Fibroblast of the aortic adventitia (primary cell): ENCODE measurements at places on chromosomes 11 and 22.
A peak's percentile ranks its signal among the peaks of the same experiment; 100 is the strongest.

DNA sequence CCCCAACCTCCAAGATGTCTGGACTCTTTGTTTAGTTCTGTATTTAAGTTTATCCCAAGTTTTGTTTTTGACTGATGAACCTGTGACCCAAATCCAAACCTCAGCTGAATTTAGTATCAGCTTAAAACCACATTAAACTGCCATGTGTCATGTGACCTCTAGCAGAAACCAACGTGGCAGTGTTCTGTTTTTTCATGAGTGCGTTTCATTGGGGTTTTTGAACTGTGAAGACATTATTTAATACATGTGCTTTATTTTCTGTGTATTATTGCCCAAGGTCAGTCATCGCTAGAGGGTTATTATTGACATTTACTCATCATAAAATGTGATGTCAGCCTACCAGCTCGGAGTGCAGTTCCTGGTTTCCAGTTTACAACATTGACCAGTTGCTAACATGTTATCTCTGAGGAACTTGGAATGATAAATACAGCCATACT lies 1.8 kb downstream of the TLCD5 start:
- DNase-seq: no peak

- DNase-seq: peak; percentile 46
Observed at GRCh38 chr11:88284336-88285050, 53.0 kb downstream of the CTSC start.

DNA sequence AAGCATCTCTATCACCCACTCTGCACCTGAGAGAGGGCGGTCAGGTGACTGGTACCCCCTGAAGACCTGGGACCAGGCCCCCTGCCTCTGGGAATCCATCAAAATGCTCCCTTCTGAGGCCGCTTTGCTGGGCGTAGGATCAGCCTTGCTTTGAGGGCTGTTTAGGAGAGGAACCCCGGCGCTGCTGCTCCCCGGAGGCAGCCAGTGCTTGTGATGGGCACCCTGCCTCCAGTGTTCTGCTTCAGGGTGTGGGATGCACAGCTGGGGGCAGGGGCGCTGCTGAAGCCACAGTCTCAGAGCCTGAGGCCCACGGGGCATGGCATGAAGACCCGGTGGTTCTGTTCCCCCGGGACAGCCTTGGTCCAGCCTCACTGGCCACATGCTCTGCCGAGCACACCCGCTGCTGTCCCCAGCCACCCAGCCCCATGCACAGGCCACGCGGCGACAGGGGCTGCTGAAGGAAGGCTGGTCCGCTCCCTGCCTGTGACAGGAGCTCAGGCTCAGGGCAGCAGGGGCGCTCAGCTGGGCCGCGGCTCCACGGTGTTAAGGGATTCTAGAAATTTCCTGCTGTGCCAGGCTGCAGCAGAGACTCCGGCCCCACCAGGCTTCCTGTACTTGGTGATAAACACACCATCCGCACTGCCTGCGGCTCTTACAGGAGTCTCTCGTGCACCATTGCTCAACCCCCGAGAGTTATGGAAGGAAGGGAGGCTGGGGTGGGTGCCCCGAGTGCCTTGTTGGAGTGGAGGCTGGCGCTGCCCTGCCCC lies 91.0 kb downstream of the KCNQ1 start:
- no peak for DNase-seq

DNA sequence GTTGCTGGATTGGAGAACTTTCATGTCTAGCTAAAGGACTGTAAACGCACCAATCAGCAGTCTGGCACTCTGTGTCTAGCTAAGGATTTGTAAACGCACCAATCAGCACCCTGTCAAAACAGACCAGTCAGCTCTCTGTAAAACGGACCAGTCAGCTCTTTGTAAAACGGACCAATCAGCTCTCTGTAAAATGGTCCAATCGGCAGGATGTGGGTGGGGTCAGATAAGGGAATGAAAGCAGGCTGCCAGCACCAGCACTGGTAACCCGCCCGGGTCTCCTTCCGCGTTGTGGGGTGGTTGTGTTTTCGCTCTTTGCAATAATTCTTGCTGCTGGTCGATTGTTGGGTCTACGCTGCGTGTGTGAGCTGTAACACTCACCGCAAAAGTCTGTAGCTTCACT lies 11.3 kb downstream of the MYO18B start:
- DNase-seq: no peak

DNA sequence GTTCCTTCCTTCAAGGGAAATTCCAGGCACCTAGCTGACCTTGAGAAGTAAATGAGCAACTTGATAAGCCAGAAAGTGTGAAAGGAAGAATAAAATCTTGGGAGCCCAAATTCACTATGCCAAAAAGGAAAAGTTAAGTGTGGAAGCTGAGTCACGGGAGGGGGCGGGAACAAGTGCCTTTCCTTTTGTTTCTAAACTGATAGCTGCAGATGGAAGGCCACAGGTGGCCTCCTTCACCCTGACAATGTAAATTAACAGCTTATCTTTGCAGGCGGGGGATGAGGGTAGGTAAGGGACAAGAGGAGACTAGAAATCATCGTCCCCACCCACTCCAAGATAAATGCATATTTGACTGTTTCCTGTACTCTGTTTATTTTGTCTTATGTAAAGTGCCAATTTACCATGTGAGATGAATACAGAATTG lies 36.4 kb upstream of the TREH start:
- DNase-seq: peak; percentile 35

DNA sequence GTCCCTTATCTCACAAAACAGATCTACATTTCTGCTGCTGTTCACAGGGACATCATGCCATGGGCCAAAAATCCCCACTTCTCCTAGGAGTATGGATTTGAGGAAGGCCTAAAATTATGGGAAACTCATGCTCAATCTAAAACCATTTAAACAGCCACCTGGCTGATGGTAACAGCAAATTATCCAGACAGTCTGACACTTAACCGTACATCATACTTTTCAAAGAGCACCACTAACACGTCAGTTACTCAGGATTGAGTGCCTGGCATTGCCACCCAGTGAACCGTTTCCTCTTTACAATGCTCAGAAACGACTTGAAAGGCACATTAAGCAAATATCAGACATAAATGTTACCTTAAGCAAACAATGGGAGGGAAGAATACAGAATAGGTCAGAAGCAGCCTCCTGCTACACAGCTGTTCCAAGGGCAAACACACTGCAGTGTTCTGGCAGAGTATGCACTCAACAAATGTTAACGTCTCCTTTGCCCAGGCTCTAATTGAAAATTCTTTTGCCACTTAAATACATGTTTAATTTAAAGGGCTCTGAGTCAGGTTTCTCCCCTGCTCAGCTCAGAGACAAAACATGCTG lies 18.8 kb upstream of the SLC36A4 start:
- no peak for DNase-seq

DNA sequence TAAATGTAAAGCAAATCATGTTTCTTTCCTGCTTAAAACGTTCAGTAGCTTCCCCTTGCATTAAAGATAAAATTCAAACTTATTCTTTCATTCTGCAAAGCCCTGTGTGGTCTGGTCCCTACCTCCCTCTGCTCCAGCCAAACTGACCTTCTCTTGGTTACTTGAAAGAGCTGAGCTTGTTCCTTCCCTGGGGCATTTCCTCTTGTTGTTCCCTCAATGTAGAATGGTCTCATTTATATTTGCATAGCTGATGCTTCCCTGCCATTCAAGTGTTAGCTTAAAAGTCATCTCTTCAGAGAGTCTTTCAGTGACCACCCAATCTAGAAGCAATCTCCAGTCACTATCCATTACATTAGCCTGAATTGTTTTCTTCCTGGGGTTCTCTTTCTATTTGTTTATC lies 1618.5 kb upstream of the TENM4 start:
- no peak for DNase-seq

DNA sequence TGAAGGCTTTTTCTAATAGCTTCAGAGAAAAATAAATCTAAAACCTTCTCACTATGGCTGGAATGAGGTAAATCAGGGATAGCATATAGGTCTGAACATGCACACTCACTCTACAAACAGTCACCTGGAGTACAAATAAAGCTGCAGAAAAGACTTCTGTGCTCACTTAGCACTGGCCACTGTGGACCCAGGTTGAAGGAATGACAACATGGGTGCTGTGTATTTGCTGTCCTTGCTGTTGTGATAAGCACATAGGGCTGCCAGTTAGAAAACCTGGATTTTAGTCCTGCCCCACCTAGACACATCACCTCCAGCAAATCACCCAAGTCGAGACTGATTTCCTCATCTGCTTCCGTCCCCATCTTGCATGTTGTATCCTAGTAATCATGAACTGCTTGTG lies 51.2 kb downstream of the FZD4 start:
- DNase-seq: no peak

DNA sequence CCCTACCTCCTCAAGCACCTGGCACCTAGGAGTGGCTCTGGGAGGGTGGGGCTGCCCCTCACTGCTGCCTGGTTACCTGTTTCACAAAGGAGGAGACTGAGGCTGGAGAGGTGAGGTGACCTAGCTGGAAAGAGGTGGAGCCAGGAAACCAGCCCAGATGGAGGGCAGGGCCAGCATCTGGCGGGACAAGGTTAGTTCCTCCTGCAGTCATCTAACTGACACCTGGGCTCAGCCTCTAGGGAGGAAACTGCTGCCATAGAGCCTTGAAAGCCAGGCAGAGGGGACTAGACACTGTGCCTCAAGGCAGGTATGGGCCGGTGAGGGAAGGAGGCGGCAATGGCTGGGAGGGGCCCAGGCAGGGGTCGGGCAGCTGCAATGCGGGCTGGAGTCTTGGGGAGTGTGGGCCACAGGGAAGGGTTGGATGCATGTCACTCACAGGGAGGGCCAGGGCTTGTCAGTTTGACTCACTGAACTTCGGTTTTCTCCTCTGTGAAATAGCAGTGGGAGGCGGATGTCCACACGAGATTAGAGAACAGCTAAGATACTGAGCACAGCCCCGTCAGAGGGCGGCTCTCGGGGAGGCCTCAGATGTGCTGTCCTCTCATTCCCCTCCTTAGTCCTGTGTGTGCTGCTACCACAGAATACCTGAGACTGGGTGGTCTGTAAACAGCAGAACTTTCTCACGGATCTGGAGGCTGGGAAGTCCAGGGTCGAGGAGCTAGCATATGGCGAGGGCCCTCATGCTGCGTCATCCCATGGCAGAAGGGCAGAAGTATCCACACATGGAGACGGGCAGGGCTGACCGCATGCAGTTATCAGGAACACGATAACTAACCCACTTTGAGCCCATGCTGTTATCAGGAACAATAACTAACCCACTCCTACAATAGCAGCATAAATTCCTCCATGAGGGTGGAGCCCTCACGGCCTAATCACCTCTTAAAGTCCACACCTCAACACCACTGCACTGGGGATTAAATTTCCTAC lies 16.1 kb downstream of the MGAT3 start:
- DNase-seq: no peak

GRCh38 chr11:78429660-78430059 lies 12.0 kb upstream of the GAB2 start:
- DNase-seq: no peak

DNA sequence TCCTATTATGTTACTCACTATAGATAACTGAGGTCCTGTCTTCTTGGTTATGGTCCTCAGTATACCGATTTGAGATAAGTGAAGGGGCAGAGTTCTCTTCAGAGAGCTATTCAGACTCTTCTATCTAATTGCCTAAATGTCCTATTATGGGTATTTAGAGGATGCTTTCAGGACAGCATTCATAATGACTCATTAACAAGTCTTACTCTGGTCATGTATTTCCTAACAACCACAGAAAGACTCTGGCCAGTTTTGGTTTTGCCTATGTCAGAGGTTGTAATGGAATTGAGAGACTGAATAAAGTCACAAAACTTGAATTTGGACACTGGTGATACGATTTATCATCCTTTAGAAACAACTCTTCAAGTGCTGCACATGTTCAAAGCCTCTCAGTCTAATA lies 1233.0 kb downstream of the JRKL start:
- no peak for DNase-seq

GRCh38 chr11:2833051-2833715 lies 52.4 kb downstream of the CDKN1C start:
- DNase-seq: no peak

- peak; percentile 77 for DNase-seq
Observed at GRCh38 chr11:114279792-114280546, 16.2 kb upstream of the NNMT start.

GRCh38 chr22:49826603-49827270 lies 936 bp downstream of the BRD1 start:
- DNase-seq: peak; percentile 53

DNA sequence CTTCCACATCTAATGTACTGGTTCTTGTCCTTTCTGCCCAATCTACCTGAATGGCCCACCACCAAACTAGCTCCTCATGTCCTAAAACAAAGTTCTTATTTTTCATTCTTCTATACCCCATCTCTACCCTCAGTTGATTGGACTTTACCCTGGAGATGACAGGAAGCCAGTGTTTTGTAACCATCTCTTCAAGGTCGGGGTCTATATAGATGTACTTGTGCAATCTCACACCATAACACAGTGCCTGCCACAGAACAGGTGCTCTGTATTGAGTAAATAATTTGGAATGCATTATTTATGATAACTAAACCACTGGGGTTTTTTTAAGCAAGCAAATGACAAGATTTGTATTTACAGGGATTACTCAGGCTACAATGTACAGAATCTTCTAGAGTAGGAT lies 76.7 kb upstream of the FAM181B start:
- DNase-seq: no peak

GRCh38 chr11:68655406-68655805 lies 28.9 kb upstream of the GAL start:
- no peak for DNase-seq

DNA sequence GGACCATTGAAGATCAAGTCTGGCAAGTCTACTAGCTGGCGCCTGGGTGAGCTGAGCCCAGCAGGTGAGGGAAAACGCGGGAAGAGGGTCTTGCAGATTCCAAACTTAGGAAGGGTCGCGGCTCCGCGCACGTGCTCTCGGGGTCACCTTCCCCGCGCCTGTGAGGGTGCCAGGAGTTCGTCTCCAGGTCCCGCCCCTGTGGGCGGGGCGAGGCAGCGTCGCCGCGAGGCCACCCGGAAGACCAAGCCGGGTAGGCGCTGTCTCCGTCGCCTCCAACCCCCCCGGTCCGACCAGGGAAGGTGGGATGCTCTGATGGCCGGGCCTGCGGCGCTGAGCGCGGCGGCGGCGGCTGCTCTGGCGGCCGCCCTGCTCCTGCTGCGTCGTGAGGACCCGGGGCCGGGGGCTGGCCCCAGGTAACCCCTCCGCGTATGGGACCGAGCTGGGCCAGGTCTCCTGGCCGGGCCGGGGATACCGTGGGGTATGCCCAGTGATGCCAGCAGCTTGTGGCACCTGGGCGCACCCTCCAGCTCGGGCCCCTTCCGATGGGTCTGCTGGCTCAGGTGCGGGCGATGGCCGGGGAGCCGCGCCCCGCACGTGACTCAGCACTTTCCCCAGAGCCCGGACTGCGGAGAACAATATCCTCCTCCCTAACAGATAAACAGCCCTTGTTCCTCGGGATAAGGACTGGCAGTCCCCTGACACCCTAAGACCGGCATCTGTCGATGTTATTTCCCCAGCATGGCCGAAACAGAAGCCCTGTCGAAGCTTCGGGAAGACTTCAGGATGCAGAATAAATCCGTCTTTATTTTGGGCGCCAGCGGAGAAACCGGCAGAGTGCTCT lies at the start of gene HTATIP2:
TSS of gene HTATIP2 (plus strand) at position 215 of the 841 bp plus-strand sequence. CDS start at position 739, 524 bp downstream.
- peak; percentile 57 for DNase-seq
